ENCODE measurements at places on chromosomes 2 and 18.

GRCh38 chr2:54606393-54606958 lies 117.0 kb upstream of the EML6 start:
- no peak for DNase-seq

- DNase-seq: no peak
These were observed 146.4 kb downstream of the MYT1L start for GRCh38 chr2:2184549-2185249.

GRCh38 chr2:36271266-36271665 lies 84.3 kb upstream of the CRIM1 start:
- DNase-seq: no peak

DNA sequence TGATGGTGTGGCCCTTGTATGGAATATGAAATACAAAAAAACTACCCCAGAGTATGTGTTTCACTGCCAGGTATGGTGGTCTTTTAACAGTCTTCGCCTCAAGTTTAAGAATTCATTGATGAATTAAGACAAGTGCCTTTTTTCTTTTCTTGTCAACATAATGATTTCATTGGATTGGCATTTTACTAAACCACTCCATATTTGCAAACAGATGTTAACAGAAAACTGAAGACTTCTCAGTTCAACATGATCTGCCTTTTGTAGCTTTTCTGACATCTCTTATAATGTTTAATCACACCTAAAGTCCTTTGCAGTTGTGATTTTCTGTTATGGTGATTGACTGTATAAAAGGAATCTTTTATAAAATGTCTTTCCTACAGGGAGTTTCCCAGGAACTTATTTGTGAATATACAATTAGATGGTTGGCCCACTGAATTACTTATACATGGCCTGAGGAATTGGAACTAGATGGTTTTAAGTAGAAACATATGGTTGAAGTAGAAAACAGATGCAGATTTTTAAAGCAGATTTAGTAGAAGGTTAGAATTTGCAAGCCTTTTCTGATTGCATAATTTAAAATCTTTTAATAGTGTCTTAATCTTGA lies 39.7 kb downstream of the DYNC1I2 start:
- DNase-seq: no peak

DNA sequence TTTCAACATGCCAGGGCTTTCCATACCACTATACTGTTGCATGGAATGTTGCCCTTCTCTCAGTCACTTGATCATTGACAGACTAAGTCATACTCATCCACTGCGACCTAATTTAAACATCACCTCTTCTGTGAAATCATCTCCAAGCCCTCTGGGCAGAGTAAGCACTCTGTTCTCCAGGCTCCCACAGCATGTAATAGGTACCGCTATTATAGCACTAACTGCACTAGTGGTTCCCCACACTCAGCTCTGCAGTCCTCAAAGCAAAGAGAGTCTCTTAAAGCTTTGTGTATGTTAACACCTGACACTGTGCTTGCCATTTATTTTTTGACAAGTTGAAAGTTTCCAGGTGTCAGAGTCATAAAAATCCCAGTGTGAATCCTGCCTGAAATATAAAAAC lies 947.2 kb downstream of the ERBB4 start:
- DNase-seq: no peak

DNA sequence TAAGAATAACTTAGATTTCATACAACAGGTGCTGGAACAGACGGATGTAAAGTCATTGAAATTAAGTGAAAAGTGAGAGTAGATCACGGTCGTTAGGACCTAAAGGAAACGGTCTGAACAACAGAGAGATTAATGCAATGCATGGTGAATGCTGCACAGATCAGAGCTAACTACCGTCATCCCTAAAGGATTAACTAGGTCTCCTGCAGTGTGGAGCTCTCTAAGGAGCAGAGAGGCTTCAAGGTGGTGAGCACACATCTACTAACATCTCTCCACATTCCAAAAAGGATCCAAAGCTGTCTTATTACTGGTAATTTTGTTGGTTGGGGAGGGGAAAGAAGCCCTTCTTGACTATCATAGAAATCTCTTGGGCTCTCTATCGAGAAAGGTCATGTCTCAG lies 75.3 kb downstream of the CABYR start:
- DNase-seq: no peak

GRCh38 chr2:98552499-98553179 lies 55.7 kb downstream of the COA5 start:
- DNase-seq: no peak

GRCh38 chr18:13141209-13141608 lies 77.4 kb upstream of the LDLRAD4 start:
- DNase-seq: no peak

DNA sequence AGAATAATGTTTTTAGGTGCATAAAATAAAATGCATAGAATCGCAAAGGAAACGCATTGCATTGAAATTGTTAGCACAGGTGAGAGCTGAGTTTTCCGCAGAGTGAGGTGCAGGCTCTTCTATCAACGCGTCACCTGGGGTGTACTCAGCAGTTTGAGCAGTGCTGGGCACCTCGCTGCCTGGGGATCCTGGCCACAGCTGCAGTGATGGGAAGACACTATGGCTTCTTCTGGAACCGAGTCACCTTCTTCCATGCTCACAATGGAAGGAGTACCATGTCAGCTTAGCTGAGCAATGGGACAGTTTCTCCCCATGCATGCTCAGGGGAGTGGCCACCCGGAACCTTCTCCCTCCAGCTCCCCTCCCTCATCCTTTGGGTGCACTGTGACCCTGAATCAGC lies 95.4 kb upstream of the OTOS start:
- no peak for DNase-seq

Measured in globus pallidus (tissue), 1 donor.